ENCODE measurements at places on chromosomes 7 and 10. TPM values are rescaled to one million over a fixed set of nuclear protein-coding genes. Genes with fewer than 3 reads are reported as not detected.
A peak's percentile ranks its signal among the peaks of the same experiment; 100 is the strongest.

C10orf90 gene
- total RNA-seq: not detected

PRSS2 gene
- total RNA-seq: not detected

SAMD9L gene
- total RNA-seq: 27.0 TPM

ZNRF2 gene
- 18.3 TPM for total RNA-seq

SLC16A12 gene
- not detected for total RNA-seq

LIPF gene
- total RNA-seq: not detected

DNA sequence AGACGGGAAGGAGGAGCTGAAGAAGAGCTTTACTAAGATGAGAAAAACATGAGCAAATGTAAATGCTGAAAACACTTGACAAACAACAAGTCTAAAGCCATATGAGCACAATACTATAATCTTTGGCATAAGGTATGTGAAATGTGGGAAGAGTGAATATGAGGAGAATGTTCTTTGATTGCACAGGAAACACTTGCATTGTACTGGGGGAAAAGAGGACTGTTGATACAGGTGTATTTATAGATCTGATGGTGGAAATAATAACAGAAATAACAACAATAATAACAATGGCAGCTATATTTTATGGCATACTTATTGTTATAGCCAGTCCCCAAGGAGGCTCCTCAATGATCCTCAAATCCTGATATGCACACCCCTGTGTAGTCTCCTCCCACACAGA is 23.0 kb downstream of the ARHGAP12 start:
- H3K36me3 ChIP-seq: peaks cover 2% of the 10 kb centered on the region
- no peak for DNase-seq
- H3K4me3 ChIP-seq: no peak overlapping the region
- no peak overlapping the region for H3K27ac ChIP-seq

- no peaks in the 10 kb centered on the region for H3K27me3 ChIP-seq
- no peak overlapping the region for H3K27ac ChIP-seq
- H3K36me3 ChIP-seq: no peaks in the 10 kb centered on the region
- no peaks in the 10 kb centered on the region for H3K4me1 ChIP-seq
These were observed 138.5 kb upstream of the COBL start for GRCh38 chr7:51455086-51455485.

- DNase-seq: no peak
- H3K36me3 ChIP-seq: no peaks in the 10 kb centered on the region
- no peaks in the 10 kb centered on the region for H3K4me1 ChIP-seq
- no peak overlapping the region for H3K27ac ChIP-seq
- H3K4me3 ChIP-seq: no peak overlapping the region
- no peaks in the 10 kb centered on the region for H3K27me3 ChIP-seq
These were observed 16.7 kb upstream of the CADPS2 start for GRCh38 chr7:122902751-122903495.

GRCh38 chr10:104512800-104513199 is 128.3 kb upstream of the SORCS3 start:
- no peak overlapping the region for H3K4me3 ChIP-seq
- no peak for DNase-seq
- H3K4me1 ChIP-seq: no peaks in the 10 kb centered on the region
- H3K36me3 ChIP-seq: no peaks in the 10 kb centered on the region
- H3K27me3 ChIP-seq: peaks cover 24% of the 10 kb centered on the region
- no peak overlapping the region for H3K27ac ChIP-seq

- H3K36me3 ChIP-seq: no peaks in the 10 kb centered on the region
- no peak within 1 kb of the TSS for H3K27ac ChIP-seq
- no peak for DNase-seq
- no peak within 1 kb of the TSS for H3K4me3 ChIP-seq
- no peaks in the 10 kb centered on the region for H3K4me1 ChIP-seq
- H3K27me3 ChIP-seq: peaks cover 9% of the 10 kb centered on the region
These were observed at the start of gene NOBOX for GRCh38 chr7:144403649-144404061. Gene NOBOX, minus strand, starts transcription at chr7:144403693.

GRCh38 chr10:33760056-33760943 is 425.8 kb upstream of the NRP1 start:
- DNase-seq: no peak
- no peaks in the 10 kb centered on the region for H3K4me1 ChIP-seq
- H3K36me3 ChIP-seq: no peaks in the 10 kb centered on the region
- no peak overlapping the region for H3K4me3 ChIP-seq

DNA sequence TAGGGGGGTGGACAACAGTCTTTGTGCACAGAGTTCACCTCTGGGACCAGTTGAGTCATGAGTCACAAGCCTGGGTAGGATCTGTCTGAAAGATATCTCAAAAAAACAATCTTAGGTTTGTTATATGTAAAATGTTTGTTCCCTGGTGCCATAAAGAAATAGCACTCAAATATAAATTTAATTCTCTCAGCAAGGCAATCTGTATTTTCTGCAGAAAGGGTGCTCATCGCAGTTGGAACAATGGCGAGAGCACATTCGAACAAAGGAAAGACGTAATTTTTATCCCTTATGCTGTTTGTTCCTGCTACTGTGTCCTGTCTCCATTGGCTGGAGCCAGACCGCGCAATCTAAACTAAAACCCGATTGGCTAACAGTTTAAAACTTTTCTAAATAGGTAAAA is 63.7 kb downstream of the GALNT11 start:
- H3K4me1 ChIP-seq: no peaks in the 10 kb centered on the region
- H3K36me3 ChIP-seq: peaks cover 10% of the 10 kb centered on the region
- no peak overlapping the region for H3K27ac ChIP-seq
- no peak overlapping the region for H3K4me3 ChIP-seq

GRCh38 chr10:63917363-63917762 is 396.2 kb downstream of the REEP3 start:
- DNase-seq: no peak
- H3K4me1 ChIP-seq: no peaks in the 10 kb centered on the region
- H3K27ac ChIP-seq: no peak overlapping the region
- H3K4me3 ChIP-seq: no peak overlapping the region
- peaks cover 5% of the 10 kb centered on the region for H3K27me3 ChIP-seq
- no peaks in the 10 kb centered on the region for H3K36me3 ChIP-seq

DNA sequence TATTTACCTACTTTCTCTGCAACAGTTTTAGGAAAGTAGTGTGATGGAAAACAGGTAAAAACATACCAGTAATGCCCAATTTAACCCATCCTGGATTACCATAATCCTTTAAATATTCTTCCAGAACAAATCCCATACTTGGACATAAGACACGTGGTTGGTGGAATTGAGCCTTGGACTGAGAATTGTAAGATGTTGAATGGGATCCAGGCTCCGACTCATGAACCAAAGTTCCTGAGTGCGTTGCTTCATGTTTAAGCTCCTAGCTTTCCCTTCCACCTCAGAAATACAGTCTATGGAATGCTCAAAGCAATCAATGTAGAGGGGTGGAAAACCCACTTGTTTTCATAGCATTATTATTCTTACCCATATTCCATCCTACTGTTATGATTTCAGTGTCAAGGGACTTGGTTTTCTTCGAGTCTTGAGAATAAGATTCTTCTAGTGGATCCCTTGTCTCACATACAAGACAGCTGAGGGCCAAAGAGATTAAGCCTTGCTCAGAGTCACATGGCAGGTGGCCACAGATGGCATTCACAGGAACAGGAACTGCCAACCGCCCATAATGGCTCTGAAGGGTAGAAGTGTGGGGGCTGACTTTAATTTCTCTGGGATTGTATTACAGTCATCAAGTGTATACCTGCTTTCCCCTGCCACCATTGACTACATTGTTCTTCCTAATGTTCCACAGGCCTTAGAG is 171.2 kb downstream of the GFRA1 start:
- no peak overlapping the region for H3K27ac ChIP-seq
- no peaks in the 10 kb centered on the region for H3K4me1 ChIP-seq
- H3K27me3 ChIP-seq: no peaks in the 10 kb centered on the region
- H3K4me3 ChIP-seq: no peak overlapping the region
- no peak for DNase-seq
- no peaks in the 10 kb centered on the region for H3K36me3 ChIP-seq

DNA sequence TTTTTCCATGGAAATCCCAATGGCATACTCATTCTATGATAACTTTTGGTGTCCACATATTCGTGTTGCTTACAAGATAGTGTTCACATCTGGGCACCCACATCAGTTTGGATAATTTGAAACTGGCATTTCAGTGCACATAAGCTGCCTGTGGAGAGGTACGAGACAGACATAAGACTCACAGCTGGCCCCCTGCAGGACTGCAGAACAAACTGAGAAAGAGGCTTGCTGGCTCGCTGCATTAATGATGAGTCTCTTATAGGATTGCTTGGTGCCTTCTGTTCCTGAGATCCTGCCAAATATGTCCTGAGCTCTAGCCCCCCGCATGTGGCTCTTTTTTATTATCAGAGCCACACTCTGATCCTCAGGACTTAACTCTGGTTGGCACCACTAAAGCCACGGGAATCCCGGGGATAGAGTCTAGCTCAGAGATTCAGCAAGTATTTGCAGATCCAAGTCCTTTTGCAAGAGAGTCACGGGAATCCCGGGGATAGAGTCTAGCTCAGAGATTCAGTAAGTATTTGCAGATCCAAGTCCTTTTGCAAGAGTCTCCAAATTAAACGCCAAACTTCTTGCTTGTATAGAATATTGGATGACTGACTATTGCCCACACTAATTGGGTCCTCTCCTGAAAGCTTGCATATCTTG is 34.0 kb upstream of the JCAD start:
- H3K4me1 ChIP-seq: no peaks in the 10 kb centered on the region
- no peaks in the 10 kb centered on the region for H3K36me3 ChIP-seq
- no peak overlapping the region for H3K27ac ChIP-seq
- no peak for DNase-seq
- H3K4me3 ChIP-seq: no peak overlapping the region

DNA sequence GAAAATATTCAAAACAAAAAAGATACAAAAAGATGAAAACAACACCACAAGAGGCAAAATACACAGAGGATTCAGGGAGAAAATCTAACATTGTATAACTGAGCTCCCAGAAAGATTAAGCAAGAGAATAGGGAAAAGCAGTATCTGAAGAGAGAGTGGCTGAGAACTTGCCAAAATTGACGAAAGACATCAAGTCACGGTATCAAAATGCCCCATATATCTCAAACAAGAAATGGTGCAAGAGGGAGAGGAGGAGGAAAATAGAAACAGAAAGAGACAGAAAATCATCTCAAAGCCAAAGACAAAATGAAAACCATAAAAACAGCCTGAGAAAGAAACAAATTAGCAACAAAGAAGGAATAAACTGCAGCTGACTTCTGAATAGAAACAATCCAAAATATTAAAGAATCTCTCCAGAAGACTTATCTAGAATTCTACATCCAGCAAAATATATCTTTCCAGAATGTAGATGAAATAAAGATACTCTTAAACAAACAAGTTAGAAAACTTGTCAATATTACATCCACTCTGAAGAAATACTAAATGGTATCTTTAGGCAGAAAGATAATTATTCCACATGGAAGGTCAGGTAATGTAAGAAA is 5.5 kb downstream of the USP6NL start:
- H3K27ac ChIP-seq: no peak overlapping the region
- no peaks in the 10 kb centered on the region for H3K27me3 ChIP-seq
- H3K4me1 ChIP-seq: peaks cover 68% of the 10 kb centered on the region
- DNase-seq: no peak

- H3K36me3 ChIP-seq: no peaks in the 10 kb centered on the region
- H3K27ac ChIP-seq: no peak overlapping the region
- peaks cover 7% of the 10 kb centered on the region for H3K4me1 ChIP-seq
- no peak overlapping the region for H3K4me3 ChIP-seq
These were observed 254.3 kb downstream of the DYNC1I1 start for GRCh38 chr7:96026611-96027010.

GRCh38 chr10:88374392-88375175 is 208.5 kb downstream of the RNLS start:
- no peaks in the 10 kb centered on the region for H3K36me3 ChIP-seq
- no peaks in the 10 kb centered on the region for H3K27me3 ChIP-seq
- H3K4me3 ChIP-seq: no peak overlapping the region

DNA sequence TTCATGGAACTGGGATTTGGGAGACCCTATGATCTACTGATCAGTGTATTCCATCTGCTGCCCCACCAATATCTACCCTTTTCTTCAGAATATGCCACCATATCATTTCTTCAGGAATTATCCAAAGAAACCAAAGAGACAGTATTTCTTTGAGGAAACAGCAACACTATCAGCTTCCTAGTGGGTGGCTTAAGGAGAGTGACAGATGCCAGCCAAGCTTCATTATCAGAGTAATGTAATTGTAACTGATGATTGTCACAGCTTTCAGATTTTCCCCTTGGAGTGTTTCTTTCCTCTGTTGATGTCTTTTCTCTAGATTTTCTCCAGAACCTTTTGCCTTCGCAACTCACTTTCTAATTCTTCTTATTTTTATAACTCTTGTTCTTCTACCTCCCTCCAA is 934.4 kb upstream of the LRRN3 start:
- no peaks in the 10 kb centered on the region for H3K36me3 ChIP-seq
- no peaks in the 10 kb centered on the region for H3K4me1 ChIP-seq
- H3K27me3 ChIP-seq: no peaks in the 10 kb centered on the region
- no peak for DNase-seq
- no peak overlapping the region for H3K27ac ChIP-seq
- no peak overlapping the region for H3K4me3 ChIP-seq

- peaks cover 5% of the 10 kb centered on the region for H3K4me1 ChIP-seq
- no peaks in the 10 kb centered on the region for H3K27me3 ChIP-seq
- H3K36me3 ChIP-seq: peaks cover 6% of the 10 kb centered on the region
- DNase-seq: no peak
- H3K4me3 ChIP-seq: no peak overlapping the region
These were observed 74.4 kb upstream of the EFCAB10 start for GRCh38 chr7:105655500-105656380.

- H3K27me3 ChIP-seq: no peaks in the 10 kb centered on the region
- DNase-seq: no peak
- peak overlapping the region; percentile 91 for H3K4me3 ChIP-seq
These were observed 720 bp downstream of the SUN1 start for GRCh38 chr7:832968-833424.

DNA sequence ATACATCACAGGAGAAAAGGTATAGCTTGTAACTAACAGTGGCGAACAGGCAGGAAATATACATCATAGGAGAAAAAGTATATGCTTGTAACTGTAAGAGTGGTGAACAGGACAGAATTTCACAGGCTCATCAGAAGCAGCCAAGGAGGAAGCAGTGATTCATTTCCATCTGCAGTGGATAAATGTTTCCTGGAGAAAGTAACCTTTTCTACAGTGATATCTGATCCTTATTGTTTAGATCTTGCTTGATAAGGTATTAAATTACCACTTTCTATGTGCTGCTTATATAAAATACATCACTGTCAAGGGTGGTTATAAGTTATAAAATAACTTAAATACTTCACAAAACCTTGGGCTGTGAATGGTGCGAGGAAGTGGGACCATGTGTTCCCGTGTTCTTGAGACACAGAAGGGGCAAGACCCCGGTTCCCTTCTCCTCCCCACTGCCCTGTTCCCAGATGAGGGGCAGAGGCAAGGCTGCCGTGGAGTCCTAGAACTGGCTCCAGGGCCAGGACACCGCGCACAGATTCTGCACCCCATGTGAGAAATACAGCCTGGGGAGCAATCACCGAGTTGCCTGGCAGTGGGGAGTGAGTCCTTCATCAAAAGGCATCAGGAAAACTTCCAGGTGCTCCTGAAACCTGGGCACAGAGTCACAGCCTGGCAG is 135.2 kb downstream of the DIP2C start:
- no peak overlapping the region for H3K27ac ChIP-seq
- peaks cover 8% of the 10 kb centered on the region for H3K4me1 ChIP-seq
- DNase-seq: no peak
- no peak overlapping the region for H3K4me3 ChIP-seq

- no peak overlapping the region for H3K27ac ChIP-seq
- no peak overlapping the region for H3K4me3 ChIP-seq
- H3K36me3 ChIP-seq: peaks cover 2% of the 10 kb centered on the region
- no peak for DNase-seq
These were observed 495.1 kb upstream of the POT1 start for GRCh38 chr7:125424721-125425120.
